Activated T-cell treated with anti-CD3 and anti-CD28 coated beads for 48 hours (primary cell): ENCODE measurements at places on chromosomes 5 and 9.

DNA sequence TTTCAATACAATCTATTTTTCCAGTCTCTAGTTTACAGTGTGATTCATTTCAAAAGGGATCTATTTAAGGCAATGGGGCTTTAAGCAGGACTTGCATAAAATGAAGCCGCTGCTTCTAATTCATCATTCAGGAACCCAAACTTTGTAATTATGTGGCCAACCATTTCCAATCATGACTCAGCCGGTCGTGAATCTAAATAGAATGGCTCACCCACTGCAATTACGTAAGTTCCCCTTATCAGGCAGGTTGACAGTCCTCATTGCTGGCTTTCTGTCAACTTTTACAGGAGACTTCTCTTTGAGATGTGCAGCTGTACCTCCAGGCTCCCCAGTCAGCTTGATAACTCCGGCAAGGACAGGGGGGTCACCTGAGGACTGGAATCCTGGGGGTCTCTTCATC is 152.8 kb upstream of the DAP start:
- no peak for DNase-seq

GRCh38 chr5:154351566-154351965 is 94.2 kb upstream of the SAP30L start:
- no peak for DNase-seq

GRCh38 chr9:84791643-84792042 is 122.1 kb downstream of the NTRK2 start:
- DNase-seq = no peak

- DNase-seq = no peak
Observed at GRCh38 chr5:137594717-137595116, 95.6 kb upstream of the SPOCK1 start.

DNA sequence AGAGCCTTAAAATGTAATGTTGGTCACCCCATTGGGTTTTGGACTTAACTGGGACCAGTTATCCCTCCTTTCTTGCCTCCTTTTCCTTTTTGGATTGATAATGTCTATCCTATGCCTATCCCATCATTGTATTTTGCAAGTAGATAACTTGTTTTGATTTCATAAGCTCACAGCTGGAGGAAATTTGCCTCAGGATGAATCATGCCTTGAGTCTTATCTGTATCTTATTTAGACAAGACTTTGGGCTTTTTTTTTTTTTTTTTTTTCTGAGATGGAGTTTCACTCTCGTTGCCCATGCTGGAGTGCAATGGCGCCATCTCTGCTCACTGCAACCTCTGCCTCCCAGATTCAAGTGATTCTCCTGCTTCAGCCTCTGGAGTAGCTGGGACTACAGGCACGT is 443.3 kb downstream of the DNAH5 start:
- DNase-seq = no peak

GRCh38 chr5:6587171-6587570 is 45.7 kb downstream of the NSUN2 start:
- no peak for DNase-seq

DNA sequence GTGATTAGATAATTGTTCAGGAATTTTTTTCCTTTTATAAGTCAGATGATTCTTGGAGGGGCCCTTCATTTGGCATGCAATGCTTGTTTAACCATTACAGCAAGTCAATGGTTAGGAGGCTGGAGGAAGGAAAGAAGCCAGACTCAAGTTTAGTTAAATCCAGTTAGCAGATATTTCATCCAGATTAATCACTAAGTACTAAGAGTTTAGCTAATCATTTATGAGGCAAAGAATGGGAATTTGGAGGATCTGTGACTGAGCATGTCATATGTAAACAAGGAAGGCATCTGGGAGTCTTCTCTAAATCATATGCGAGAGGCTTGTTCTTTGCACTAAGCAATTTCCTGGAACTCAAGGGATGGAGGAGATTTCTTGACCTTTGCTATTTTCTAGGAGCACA is 145.3 kb upstream of the SGCD start:
- no peak for DNase-seq

DNA sequence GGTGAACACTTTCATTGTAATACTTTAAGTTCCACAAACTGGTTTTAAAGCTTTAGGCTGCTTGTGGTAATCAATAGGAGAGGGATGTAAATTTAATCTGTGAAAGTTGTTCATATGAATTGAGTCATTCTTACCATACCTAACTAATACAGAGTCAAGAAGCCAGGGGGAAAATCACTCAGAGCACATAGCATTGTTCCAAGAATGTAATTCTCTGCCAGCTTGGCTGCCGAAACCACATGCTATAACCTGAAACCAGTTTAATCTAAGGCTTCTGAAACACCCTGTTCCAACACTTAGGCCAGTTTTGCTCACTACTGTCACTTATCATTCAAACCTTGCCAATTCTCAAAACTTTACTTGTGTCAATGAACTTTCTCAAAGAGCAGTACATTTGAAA is 528.8 kb upstream of the GRAMD2B start:
- DNase-seq = no peak

DNA sequence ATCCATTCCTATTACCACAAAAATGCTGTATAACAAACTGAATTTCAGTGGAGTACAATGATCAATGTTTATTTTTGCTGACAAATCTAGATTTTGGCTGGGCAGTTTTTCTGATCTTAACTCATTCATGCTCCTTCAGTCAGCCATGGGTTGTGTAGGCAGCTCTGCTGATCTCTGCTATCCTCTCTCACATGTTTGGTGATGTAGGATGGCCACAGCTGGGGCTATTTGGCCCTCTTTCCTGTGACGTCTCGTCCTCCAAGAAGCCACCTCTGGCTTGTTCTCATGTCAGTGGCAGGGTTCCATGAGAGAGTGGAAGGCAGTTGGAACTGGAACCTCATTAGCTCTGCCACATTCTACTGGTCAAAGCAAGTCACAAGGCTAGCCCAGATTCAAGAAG is 8.9 kb downstream of the NLN start:
- DNase-seq = no peak

DNA sequence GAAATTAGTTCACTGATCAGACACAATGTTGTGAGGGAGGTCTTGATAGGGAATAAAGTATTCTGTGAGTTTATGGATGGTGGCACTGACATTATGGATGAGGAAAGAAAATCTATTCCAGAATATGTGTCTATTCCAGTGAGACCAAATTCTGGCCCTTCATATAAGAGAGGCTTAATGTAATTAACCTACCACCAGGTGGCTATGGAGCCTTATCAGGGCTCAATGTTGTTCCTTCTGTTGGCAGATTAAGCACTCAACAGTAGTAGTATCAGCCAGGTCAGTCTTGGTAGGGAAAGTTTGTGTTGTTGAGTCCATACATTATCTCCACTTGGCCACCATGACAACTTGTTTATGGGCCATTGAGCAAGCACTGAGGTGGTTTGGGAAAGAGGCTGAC is 41.7 kb upstream of the BARX1 start:
- no peak for DNase-seq

DNA sequence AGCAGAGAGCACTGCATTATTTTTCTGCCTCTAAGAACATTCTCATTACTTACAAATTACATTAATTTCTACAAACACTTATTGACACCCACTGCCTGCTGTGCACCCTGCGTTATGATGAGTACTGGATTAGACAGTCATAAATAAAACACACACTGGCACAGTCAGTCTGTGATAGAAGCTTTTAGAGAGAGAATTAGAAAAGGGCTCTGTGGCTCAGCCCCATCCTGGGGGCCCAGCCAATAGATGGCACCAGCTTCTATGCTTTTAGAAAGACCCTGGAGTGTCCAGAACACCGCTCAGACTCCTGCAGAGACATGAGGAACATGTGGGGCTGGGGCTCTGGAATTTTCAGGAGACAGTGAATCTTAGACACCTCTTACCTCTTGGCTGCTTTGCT is 61.0 kb upstream of the RAPGEF1 start:
- DNase-seq = no peak

GRCh38 chr5:119036101-119036762 is 34.7 kb upstream of the DMXL1 start:
- no peak for DNase-seq

- DNase-seq = no peak
Observed at GRCh38 chr5:141611289-141611688, 7.5 kb downstream of the DIAPH1 start.

DNA sequence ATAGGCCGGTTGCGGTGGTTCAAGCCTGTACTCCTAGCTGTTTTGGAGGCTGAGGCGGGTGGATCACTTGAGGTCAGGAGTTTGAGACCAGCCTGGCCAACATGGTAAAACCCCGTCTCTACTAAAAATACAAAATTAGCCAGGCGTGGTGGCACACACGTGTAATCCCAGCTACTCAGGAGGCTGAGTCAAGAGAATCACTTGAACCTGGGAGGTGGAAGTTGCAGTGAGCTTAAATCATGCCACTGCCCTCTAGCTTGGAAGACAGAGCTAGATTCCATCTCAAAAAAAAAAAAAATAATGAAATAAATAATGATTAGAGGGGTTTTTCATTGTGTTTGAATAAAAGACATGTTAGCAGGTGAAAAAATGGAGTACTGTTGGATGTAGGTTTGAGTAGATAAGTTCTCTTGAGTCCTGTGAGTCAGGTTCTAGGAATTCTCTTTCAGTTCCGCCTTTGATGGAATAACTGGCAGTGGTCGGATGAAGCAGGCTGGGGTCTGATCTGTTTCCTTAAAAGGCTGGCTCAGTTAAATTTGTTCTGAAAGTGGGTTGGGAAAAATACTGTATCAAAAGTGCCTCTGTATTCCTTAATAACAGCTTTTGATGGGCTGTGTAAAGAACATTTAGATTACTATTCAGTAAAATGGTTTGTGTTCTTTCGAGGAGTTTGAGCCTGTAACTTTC is 73.2 kb downstream of the AOPEP start:
- no peak for DNase-seq

DNA sequence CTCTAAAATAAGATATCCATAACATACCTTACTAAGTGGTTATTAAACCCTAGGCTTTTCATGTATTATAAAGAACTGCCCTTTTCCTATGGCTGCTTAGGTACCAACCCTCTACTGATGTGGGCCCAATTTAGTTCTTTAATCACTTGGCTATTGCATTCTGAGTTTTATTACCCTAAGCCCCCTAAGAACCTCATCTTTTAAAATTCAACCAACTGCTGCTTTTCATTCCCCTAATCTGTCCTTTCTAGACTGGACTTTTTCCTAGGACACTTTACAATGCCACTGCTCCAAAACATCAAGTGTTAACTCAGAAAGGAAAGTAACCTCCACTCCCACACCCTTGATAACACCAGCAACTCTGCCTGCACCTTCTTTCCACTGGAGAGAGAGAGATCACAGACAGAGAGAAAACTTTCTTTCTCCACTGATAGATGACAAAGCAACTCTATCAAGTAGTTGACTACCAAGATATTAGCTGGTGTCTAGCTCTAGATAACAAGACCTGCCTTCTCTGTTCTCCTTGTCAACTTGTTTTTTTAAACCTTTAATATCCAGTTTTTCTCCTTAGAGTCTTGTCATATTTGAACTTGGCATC is 27.3 kb downstream of the ELL2 start:
- no peak for DNase-seq

DNA sequence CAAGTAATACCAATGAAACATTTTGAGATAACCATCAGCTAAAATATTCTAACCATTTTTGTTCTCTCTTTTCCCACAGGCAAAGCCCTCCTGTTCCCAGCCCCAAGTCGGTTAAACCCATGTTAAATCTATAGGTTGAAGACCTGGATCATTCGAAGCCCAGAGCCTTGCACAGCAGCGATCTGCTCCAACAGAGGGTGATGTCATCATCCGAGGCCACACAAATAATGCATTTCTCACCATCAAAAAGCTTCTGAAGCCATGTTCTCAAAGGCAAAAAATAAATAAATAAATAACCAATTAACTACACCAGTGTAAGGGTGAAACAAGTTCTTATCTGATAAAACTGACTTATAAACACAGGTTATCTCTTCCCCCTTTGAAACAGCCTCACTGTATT is 169.2 kb downstream of the ENTREP1 start:
- DNase-seq = no peak

DNA sequence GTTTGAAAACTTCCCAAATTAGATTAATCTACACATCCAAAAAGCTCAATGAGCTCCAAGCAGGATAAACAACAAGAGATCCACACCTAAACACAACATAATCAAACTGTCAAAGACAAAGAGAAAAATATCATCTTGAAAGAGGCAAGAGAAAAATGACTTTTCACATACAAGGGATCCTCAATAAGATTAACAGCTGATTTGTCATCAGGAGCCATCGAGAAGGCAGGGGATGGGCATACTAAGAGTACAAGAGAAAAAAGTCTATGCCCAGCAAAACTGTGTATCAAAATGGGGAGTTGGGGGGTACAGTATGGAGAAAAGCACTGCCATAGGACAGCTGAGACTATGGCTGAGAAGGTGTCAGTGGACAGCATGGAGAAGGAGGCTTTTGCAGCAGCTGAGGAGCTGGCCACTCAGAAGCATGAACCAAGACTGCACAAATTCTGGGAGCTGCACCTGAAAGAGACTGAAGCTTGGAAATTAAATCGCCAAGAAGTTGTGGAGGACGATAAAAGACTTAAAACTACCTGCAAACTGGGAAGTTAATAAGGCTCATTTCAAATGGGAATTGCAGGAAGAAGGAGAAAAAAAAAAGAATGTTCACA is 20.9 kb downstream of the DNAJB5 start:
- no peak for DNase-seq

DNA sequence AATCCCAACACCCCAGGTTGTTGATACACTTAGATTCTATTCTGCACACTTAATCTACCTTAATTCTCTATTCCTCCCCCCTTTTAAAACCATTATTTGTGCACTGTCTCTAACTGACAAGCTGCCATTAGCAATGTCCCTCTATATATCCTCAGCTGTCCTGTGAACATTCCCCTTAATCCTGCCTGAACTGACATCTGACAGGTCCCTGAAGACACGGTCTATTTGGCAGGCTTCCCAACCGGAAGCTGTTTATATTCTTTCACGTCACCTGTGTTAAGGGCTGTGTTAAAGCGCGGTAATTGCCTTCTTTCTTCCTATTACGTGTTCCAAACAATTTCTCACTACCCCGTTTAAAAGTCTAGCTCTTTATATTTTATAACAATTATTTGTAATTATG is 277.3 kb downstream of the CDH9 start:
- no peak for DNase-seq

- DNase-seq = no peak
Observed at GRCh38 chr5:98936948-98937715, 8.3 kb upstream of the CHD1 start.

DNA sequence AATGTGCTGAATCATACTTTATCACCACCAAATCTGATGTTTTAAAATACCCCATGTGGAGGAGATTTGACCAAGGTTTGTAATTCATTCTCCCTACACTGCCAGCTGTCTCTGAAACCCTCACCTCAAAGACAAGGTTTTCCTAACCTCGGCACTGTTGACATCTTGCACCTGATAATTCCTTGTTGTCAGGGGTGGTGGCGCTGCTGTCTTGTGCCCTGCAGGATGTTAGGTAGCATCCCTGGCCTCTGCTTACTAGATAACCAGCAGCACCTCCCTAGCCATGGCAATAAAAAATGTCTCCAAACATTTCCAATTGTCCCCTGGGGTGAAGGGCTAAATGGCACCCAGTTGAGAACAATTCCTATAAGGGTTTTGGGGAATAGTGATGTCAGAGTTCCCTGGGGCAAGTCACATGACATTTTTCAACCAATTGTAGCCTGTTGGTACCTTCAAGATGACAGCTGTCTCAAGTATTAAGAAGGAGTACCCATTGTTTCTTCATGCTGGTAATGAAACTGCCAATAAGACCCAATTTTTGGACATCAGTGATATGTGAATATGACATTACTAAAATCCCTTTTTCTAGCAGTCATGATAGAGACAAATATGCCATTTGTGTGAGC is 160.6 kb upstream of the PLCXD3 start:
- no peak for DNase-seq
